ENCODE measurements at places on chromosomes 3 and 15.
A peak's percentile ranks its signal among the peaks of the same experiment; 100 is the strongest.

GRCh38 chr15:65985387-65985786, 116.1 kb downstream of the RAB11A start:
- no peak for DNase-seq

- DNase-seq, result no peak
Observed at GRCh38 chr15:80093854-80094418, 34.5 kb downstream of the ZFAND6 start.

GRCh38 chr3:50374363-50375257, 15.3 kb upstream of the TMEM115 start:
- DNase-seq, result no peak

- DNase-seq, result no peak
Observed at GRCh38 chr3:57009367-57009766, 51.1 kb upstream of the SPATA12 start.

DNA sequence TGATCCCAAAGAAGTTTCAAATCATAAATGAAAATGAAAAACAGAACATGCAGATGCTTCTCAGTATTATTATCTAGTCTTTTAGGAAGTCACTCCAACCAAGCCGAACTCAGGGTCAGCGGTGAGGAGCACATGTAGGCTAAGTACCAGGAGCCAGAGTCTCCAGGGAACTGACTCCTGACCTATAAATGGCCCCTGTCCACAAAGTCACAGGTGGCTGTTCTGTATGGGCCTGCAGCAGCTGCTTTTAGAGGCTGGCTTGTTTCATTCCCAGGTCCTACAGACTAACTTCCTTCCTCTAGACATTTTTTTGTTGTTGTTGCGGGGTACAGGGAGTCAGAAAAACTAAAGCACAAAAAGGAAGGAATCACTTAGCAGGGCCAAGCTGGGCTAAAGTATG, 54.6 kb downstream of the DAPK2 start:
- no peak for DNase-seq

GRCh38 chr3:107904536-107905066, 186.2 kb downstream of the CD47 start:
- DNase-seq, result no peak

- DNase-seq, result peak; percentile 45
Observed at GRCh38 chr3:71584394-71585011, 975 bp upstream of the FOXP1 start.

DNA sequence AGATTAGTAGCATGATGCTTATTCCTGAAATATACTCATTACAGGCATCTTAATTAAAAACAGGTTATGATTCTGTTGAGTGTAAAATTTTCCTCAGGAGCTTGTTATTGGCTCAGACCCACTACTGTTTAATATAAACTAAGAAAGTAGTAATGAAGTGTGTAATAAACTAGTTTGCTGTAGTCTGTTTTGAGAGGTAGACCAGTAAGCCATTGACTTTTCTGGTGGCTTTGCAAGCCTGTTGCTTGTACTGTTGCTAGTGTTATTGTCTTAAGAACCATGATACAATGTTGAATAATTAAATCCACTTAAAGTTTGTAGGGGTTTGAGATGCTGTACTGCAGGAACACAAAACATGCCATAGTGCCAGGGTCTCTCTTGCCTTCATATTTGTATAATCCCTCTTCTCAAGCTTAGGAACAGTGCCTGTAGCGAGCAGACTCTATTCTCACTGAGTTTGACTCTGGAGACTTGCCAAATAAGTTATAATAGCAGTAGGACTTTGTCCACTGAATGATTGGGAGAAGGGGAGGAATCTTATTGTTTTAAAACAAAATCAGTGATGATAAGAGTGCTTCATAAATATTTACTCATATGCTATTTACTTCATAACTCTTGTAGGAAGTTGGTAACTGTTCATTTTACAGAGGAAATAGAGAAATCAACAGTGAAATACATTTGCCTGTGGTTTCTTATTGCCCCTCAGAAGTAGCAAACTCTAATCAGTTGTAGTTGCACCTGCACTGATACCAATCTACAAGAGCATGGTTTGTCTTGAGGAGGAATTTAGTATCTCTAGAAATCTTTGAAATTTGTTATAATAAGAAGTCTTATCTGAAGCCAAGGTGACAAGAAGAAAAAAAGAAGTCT, 13.4 kb downstream of the TCF12 start:
- no peak for DNase-seq

- no peak for DNase-seq
Observed at GRCh38 chr3:99783011-99783573, 34.6 kb upstream of the CMSS1 start.

GRCh38 chr15:92953566-92953965, 53.4 kb downstream of the CHD2 start:
- DNase-seq, result no peak

DNA sequence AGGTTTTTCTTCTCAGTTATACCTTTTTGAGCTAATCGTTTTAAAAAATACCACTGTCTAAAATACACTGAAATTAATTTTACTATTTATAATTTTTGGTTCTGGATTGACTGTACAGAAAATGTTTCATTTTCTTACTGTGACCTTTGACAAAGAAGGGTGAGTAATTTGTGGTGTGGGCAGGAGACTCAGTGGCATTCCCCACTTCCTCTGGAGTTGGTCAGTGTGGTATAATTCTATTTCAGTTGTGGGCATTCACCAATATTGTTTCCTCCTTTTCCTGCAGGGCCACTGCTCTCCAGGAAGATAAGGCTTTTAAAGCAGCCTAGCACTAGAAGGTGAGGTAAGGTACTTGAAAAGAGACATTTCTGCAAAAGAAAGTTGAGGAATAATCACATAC, 6.5 kb downstream of the DAG1 start:
- no peak for DNase-seq

- no peak for DNase-seq
Observed at GRCh38 chr3:99808163-99808794, 9.4 kb upstream of the CMSS1 start.

GRCh38 chr3:58321791-58322190, 10.9 kb upstream of the PXK start:
- no peak for DNase-seq

DNA sequence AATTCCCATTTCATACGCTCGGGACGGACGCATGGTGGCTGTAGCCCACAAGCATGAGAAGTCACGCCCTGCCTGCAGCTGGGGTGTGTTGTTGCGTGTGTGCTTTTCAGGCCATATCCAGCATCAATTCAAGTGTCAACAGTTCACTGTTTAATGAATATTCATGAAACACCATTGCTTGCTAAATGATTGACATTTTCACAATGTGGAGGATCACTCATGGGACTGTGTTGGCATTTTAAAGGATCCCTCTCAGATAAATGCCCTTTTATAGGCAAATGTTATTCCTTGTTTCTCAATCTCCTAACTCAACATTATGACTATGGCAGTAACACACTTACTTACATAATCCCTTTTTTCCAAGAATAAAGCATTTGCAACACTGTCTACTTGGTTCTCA, 511.3 kb downstream of the GABRG3 start:
- no peak for DNase-seq

DNA sequence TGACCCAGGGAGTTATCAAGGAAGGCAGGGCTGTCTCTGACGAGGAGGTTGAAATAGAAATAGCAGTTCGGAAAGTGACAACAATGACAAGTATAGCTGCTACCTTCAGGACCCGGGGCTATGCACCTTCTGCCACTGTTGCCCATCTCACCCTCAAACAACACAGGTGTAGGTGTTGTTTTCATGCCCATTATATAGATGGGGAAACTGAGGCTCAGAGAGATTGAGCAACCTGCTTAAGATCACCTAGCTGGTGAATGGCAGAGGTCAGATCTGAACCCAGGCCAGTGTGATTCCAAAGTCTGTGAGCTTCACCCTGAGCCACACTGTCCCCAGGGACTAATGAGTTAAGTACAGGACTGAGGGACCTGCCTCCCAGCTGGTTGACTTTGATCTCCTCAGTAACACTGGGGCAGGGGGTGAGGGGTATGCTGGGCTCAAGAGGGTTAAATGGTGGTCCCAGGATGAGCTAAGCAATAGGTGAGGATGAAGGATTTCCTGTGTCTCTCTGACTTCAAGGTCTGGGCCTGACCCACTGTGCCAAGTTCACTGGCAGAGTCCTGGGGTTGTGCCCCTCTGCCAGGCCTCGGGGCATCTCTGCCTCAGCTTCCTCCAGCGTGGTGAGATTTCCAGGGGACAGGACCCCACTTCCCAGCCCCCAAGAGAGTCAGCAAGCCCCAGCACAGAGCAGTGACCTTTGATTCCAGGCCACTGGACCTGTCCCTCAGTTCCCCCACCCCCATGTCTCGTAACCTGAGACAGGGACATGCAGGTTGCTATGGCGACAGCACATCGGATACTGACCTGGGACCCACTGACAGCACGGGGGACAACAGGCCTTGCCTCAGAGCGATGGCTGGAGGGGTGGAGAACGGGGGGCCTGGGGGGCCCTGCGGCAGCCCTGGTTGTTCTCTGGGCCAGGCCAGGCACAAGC, 35.0 kb downstream of the ATP2B2 start:
- no peak for DNase-seq

- DNase-seq, result no peak
Observed at GRCh38 chr3:161222662-161223061, 1.6 kb downstream of the NMD3 start.

GRCh38 chr15:49135342-49135857, 20.0 kb downstream of the COPS2 start:
- DNase-seq, result no peak

DNA sequence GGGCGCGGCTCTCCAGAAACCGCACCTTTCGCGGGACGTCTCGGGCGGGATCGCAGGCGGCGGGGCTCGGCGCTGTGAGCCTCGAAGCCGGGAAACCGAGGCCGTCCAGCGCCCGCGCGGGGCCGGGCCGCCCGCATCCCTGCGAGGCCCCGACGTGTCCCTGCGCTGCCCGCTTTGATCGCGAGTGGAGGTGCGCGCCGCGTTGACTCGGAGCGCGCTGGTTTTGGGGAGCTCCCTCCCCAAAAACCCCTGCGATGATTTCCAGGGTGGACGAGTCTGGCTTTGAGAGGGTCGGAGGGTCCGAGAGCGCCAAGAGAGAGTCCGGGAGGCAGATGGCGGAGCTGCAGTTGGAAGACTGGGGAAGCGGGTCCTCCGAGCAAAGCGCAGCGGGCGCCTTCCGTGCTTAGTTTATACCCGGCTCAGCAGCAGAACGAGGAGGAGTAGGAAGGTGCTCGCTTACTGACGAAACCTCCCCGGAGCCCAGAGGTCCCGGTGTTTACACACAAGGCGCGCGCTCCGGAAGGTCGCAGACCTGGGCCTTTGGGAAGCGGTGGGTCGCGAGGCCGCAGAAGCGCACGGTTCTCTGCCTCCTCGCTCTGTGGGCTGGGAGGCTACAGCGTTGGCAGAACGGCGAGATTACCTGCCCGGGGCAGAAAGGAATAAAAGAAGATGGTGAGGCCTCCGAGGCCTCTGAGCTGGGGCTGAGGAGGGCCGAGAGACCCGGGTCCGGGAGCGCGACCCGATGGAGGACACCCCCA, 687 bp downstream of the ALDH1A3 start:
- no peak for DNase-seq

DNA sequence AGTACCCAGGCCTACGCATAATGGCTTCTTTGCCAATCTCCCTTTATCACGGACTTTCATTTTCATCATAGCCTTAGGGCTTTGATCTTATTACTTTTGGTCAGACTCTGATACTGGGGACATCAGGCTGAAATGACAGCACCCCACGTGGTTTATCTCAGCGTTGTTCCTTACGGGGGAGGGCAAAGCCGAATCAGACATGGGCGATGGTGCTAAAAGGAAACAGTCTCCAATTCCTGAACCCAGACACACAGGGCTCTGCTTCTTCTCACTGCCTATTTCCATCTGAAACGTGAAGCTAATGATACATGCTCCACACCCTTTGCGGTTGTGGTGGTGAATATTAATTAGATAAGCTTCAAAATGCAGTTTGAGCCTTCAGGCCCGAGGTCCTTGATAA, 59.4 kb upstream of the CD47 start:
- DNase-seq, result no peak

DNA sequence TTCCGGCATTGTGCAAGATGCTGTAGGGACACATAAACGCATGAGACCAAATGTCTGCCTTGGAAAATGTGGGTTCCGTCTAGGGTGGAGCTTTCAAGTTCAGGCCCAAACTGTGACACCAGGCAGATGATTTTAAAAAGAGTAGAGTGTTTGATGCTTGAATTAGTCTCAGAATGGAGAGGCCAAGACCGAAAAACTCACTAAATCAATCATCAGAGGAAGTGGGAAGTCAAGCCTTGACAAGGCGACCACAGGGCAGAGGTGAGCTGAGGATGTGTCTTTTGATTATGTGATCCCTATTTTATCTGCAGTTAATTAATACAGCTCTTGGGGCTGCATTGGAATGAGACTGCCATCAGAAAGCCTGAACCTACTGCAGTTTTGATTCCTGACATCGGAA, 275.4 kb downstream of the ABHD5 start:
- DNase-seq, result no peak

- no peak for DNase-seq
Observed at GRCh38 chr15:40361640-40362039, 3.6 kb downstream of the DISP2 start.

DNA sequence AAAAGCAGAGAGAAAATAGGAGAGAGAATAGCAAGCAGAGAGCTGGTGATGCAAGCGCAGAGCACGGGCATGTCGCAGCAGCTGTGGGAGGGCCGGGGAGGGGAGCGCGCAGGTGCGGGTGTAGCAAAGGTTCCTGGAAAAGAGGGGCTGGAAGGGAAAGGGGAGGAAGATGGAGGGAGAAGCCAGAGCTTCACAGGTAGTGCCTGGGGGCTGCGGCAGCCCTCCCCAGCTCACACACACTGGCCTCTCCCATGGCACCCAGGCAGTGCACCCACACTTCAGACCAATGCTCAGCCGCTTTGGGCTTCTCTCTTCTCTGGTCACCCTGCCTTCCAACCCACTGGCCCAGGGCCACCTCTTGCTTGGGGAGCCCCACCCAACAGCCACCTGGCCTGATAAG, 72.1 kb downstream of the ADAMTS7 start:
- no peak for DNase-seq

DNA sequence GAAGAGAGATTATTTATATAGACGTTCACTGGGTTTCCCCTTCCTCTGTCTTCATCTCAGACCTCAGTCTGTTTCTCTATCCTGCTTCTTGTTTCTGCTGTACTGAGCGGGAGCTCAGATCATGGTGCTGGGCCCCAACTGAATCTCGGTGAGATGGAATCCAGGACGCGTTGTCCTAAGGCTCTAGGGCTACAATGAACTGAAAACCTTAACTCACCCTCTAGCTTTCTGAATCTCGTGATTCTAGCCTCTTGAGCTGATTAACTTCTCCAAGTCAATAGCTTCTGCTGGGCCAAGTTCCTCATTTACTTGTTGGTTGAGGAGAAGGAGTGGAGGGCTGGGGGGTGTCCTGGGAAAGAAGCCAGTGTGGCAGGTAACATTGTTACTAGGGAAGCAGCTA, 32.7 kb upstream of the MAP3K13 start:
- DNase-seq, result no peak

All from breast epithelium (tissue), 4 donors.